ENCODE measurements at places on chromosomes 3 and 15.

- no peak for DNase-seq
Measured at GRCh38 chr3:189235214-189235613, 63.4 kb downstream of the TPRG1 start.

DNA sequence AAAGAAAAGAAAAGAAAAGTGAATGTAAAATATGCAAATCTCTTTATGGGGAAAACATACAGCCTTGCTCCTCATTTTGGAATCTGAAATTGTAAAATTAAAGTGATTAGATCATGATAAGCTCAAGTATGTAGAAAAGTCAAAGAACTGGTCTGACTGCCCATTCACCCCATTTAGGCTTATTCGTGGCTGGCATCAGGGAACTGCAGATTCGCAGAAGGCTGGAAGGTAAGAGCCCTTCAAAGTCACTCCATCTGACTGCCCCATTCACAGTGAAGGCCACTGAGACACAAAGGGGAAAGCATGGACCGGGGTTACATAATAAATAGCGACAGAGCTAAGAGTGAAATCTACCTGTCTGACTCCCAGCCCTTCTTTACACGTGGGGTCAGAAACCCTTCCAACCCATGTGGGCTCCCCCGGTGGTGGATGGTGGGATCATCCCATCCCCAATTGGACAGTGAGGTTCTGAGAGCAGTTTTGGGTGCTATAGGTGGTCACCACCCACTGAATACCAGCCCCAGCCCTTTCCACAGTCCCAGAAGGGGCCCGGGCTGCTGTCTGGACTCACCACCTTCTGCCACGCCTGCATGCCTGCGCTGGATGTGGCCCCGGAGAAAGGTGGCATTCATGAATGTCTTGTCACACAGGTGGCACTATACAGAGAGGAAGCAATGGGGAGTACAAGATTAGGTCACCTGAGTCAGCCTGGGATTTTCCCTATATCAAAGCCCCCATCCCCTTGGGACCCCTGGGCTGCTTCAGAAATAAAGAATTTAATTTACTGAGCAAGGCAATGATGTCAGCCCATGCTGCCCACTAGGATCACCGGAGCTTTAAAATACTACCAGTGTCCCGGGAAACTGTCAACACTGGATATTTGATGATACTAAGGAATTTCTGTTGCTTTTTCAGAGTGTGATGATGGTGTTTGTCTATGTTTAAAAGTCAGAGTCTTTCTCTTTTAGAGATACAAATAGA, 17.9 kb downstream of the DZIP1L start:
- no peak for DNase-seq

DNA sequence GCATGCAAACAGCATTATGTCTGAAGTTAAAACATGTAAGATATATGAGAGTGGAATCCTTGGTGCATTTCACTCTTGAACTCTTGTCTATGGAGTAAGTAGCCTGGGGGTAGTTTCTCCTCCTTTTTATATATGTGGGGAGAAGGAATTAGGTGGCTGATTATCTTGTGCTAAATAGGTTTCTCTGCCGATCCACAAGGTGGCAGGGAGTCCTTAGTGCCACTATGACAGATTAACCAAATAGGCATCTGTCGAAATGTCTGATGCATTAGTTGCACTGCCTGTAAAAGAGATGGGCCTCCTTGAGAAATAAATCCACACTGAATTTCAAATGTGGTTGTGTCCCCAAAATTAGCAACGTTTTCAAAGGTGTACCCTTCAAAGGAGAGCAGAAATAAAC, 170.1 kb downstream of the CNTN4 start:
- DNase-seq = no peak

DNA sequence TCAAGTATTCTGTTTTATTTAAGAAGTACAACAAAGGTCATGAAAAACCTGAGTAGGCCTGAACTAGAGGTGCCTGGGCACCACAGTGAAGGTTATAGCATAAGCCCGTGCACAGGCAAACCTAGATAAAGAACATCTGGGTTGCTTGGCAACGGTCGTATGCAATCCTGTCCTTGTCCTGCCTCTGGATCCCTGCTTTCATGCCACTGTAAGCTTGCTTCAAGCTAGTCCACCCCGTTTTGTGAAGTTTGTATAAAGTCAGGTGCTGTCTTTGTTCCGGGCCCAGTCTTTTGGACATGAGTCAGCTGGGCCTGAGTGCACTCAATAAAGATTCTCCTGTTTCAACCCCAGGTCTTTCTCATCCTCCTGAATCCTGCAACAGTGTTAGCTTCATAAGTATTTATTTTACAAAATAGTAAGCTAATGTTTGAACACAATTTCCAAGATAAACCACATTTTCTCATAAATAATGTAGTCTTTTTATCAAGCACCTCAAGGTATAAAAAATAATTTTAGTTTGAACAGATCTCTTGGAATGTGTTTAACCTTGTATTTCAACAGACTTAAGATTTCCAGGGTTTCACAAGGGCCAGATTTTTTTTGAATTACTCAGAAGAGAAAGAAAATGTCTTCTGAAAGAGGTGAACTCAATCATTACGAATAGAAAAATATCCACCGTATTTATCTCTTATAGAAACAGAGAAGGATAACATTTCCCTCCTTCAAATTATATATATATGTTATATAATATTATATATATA, 14.3 kb upstream of the SLC9C1 start:
- no peak for DNase-seq

DNA sequence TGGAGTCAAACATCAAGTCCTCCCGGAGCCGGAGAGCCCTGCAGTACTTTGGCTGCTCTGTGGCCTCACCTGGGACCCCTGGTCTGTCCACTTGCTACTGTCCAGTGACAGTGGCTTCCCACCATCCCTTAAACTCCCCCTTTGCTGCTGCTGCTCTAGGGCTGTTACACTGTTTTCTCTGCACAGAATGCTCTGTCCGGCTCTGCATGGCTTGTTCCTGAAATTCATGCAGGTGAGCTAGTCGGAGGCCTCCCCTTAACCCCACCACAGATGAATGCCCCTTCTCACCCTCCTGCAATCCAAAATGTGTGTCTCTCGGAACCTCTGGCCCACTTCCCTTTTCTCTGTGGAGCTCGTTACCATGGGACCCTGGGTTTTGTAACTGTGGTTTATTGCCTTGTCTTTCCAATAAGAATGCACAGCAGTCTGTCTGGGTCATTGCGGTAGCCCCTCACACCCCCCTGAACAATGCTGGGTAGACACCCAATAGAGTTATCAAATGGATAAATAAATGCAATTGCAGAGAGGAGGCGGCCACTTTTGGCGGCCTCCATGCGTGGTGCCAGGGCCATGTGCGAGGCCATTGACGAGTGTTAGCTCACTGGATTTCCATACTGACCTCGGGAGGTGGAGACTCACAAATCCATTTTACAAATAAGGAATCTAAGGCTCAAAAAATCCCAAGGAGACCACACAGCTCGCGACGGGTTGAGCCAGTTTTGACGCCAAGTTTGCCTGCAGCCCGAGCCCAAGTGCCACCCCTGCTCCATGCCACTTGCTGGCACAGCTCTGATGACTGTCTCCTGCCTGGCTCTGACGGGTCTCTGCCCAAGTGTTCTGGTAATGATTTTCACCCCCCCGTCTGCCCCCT, 48.5 kb downstream of the RGMA start:
- no peak for DNase-seq

DNA sequence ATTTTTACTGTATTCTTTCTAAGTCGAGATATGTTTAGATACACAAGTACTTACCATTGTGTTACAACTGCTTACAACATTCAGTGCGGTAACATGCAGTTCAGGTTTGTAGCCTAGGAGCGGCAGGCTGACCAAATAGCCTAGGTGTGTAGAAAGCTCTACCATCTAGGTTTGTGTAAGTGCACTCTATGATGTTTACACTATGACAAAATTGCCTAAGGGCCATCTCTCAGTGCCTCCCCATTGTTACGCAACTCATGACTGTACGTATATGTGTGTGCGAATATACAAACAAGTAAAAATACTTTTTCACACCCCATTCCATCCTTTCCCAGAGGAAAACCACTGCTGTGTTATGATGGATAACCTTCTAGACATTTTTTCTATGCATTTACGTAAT, 44.3 kb downstream of the PXYLP1 start:
- no peak for DNase-seq

DNA sequence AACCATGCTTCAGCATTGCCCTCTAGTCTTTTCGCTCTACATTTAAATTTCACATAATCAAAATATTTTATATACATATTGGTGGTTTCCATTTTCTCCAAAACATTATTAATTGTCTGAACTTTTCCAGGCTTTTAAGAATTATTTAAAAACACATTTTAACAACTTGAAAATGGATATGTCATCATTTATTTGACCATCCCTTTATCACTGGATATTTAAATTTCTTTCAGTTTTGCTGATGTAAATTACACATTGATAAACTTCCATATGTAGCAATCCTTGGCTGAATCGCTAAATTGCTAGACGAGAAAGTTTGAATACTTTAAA, 146.0 kb downstream of the ATP10A start:
- DNase-seq = no peak

GRCh38 chr3:150449169-150449721, 41.1 kb downstream of the TSC22D2 start:
- no peak for DNase-seq

DNA sequence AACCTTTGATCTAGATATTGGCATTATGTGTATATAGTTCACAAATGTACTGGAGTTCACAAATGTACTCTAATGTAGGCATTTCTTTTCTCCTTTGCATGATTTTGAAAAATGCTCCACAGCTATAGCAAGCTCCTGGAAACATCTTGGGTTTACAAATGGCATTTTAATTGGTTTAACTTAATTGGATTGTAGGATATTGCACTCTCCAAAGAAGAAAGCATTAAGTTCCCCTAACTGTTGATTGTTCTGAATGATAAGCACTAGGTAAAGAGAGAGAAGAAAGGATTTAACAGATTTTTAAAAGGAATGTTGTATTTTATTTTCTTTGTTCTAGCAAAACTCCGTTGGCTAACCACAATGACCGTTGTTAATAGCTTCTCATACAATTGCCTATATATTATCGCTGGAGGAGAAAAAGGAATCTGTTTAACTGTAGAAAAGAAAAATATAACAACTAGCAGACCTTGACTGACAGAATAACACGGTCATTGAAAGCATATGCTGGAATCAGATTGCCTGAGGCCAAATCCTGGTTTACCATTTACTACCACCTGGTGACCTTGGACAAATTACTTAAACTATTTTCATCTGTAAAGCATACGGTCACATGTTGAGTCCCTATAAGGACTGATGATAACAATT, 170.8 kb downstream of the PEX5L start:
- DNase-seq = no peak

DNA sequence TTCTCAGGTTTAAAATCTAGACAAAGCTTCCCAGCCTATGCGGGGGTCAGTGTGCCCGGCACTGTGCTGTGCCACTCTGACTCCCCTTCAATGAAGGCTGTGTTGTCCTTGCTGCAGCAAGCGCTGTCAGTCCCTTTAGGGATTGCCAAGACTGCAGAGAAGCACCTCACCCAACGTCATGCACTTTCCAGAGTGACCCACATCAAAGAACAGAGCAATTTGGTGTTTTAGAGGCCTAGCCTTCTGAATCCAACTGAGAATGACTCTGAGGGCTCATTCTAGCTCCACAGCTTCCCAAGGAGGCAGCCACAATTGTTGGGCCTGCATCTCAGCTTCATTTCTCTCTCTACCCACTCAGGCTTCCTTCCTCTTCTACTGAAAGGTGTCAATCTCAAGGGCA, 26.4 kb downstream of the SLC9A9 start:
- no peak for DNase-seq

GRCh38 chr15:90691982-90692773, 25.0 kb upstream of the BLM start:
- no peak for DNase-seq

- DNase-seq = no peak
Measured at GRCh38 chr3:9638939-9639338, 10.4 kb upstream of the MTMR14 start.

DNA sequence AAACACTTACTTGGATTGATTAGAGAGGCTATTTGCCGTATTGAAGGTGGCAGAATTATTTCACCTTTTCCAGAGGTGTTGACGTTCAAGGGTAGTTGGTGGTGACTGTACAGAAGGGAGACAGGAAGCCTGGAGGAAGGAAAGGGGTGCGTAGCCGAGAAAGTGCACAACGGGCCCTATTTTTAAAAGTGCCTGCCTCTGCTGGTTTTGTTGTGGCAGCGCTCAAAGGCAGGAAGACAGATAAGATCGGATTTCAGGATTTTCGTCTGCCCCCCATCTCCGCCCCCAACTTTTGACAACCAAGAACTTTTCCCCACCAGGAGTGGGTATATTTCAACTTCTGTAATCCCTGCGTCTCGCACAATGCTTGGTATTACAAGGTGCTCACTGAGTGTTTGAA, 38.5 kb downstream of the SMAD3 start:
- DNase-seq = no peak

DNA sequence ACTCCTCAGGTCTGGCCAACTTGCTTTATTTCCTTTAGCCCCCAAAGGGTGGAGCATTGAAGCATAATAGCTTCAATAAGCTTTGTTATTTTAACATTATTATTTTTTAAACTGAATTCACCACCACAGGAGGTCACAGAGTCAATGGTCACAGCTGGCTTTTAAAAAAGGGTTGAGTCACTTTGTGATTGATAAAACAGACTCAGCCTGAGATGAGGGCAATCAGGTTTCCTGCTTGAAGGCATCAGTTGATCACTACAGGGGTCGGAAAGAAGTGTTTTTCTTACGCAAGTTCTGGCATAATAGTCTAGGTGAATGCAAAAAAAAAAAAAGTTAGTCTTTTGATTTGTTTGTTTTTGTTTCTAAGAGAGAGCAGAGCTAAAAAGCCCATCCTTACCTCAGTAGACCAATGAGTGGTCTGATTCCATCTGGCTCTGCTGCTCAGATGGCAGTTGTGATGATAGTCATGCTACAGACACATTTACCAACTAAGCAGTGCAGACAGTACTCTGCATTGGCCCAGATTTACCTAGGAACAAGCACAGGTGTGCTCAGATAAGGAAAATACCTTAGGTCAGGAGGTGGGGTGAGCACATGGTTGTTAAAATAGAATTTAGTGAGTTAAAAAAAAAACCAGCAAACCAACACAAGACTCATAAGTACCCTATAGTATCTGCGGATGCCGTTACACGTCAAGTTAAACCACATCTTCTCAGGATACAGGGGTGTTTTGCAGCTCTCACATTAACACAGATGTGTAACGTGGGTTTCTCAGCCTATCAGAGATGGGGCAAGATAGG, 22.6 kb downstream of the ZNF80 start:
- DNase-seq = no peak

DNA sequence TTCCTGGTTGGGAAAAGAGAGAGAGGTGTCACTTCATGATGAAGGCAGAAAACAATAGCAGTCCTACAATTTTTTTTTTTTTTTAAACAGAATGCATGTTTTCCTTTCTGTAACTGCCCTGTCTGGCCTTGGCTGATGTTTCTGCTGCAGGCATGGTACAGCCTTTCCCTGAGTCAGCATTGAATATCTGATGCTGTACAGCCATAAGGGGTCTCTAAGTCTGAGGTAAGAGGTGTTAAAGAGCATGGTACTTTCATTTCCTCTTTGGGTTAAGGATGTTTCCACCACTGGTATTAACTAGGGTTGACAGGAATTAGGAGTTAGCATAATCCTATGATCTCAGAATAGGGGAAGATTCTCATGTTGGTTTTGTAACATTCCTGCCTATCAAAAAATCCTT, 147.4 kb downstream of the CHST2 start:
- DNase-seq = no peak
